ENCODE measurements at places on chromosomes 1 and 21. TPM values are rescaled to one million over a fixed set of nuclear protein-coding genes. Genes with fewer than 3 reads are reported as not detected.

The TUT4 gene
- total RNA-seq, result 31.9 TPM

DNA sequence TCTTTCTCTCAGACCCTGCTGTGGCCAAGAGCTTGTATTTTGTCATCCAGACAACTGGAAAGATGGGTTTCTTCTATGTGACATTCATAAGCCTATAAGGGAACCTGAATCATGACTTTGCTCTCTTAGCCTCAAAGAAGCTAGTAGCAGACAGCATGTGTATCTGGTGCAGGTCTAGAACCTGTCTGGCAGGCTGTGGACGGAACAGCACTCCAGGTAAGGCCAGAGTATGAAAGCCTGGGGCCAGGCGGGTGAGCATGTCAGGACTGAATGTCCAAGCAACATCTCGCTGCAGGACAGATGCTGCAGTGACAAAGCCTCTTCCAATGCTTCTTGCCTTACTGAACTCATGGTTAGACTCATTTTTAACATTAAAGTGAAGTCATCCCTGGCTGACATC, 32.8 kb downstream of the AKNAD1 start:
- no peak for DNase-seq

The KRTAP22-2 gene
- total RNA-seq, result not detected

The CFAP141 gene
- not detected for total RNA-seq

- DNase-seq, result peak; percentile 54
These were observed 7.2 kb upstream of the PIGC start for GRCh38 chr1:172451002-172451443.

DNA sequence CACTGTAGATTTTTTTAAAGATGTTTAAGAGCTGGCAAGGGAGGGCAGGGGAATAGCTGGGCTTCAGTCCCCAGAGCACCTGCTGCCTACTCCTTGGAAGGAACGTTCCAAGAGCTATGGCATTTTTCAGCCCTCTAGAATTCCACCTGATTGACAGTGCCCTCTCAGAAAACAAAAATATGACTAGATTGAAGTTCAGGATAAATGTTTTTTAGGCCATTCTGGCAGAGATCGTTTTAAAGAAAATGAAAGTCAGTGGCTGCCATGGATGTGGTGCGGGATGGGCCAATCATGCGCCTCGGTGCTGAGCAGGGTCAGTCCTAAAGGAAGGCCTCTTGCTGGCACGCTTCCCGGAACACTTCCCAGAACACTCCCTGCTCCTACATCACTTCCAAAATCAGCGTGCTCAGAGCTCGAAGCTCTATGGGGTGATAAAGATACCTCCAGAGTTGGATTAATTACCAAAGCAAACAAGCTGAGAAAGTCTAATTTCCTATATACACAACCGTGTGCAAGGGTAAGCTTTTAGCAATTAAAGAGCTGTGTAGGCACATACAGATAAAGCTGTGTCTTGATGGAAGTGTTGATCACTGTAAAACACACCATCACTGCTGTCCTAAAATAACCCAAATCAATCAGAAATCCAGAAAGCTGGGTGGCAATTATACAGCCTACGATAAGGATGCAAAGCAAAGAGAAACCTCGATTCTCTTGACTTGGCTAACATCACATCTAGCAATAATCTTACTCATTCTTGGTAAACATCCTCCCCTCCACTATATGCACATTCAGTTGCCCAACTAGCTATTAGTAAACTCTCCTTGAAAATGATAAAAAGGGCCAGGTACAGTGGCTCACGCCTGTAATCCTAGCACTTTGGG, 34.6 kb downstream of the TGFBR3 start:
- peak; percentile 92 for DNase-seq

DNA sequence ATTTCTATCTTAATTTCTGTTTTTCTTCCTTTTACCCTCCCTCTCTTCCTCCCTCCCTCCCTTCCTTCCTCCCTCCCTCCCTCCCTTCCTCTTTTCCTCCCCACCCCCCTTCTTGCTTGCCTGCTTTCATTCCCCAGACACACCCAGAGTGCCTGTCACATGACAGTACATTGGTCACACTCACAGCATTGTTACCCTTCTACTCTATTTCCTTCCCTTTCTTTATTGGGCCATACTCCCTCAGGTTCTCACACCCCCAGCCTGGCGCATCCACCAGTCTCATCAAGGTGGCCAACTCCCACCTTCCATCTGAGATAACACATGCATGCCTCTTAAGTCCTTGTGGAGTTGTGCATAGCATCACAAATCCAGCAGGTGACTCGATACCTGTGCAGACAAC, 10.9 kb downstream of the TMPRSS3 start:
- DNase-seq, result no peak

- no peak for DNase-seq
These were observed 75.1 kb downstream of the UCHL5 start for GRCh38 chr1:192984080-192984479.

The SLC9C2 gene
- not detected for total RNA-seq

DNA sequence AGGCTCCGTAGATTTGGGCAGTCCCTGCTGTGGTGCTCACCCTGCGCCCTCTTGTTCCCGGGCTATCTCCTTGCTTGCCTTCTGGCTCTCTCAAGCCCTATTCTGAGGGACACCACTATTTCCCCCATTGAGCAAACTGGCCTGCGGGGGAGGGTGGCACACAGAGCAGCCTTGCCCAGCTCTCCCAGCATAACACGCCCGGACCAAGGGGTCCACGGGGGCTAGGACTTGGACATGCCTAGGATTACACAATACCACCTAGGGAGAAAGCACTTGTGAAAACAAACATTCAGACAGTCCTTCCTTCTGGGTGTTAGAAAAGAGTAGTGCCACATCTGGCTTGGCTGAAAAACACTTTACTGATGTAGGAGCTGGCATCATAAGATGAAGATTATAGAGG, 7.4 kb downstream of the TADA1 start:
- no peak for DNase-seq

The KLF17 gene
- total RNA-seq, result under 0.01 TPM
